Activated CD4-positive, alpha-beta T cell treated with anti-CD3 and anti-CD28 coated beads, Interleukin-2, Interleukin-4, amounts not matched to agents 100 ng/mL and 50 ng/mL, durations not matched to agents 16 hours and 8 hours (primary cell): ENCODE measurements at places on chromosomes 7 and 10.

- no peak for DNase-seq
Observed at GRCh38 chr10:1110674-1111119, 54.5 kb downstream of the WDR37 start.

DNA sequence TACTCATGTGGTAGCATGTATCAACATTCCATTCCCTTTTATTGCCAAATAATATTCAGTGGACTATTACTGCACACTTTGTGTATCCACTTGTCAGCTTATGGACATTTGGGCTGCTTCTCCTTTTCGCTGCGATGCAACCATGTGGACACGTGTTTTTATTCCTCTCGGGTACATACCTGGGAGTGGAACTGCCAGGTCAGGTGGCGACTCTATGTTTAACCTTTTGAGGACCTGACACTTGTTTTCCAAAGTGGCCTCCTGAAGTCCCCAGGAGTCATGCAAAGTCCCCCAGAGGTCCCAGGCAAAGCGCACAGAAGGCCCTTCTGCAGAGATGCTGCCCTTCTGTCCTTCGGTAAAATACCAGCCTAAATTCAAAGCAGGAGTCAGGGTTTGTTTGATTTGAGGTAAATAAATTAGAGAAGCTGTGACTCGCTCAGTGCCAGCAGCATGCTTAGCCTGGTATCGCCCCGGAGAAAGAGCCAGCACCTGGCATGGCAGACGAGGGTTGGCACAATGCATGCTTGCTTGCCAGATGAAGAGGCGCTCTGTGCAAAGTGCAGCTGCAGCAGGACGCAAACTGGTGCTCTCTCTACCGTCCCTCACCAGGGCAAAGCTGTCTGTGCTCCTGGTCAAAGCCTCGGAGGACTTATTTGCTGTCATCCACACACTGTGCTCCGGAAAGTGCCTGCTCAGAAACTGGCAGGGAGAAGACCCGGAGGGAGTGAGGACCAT lies 37.8 kb downstream of the HIPK2 start:
- DNase-seq: no peak

- DNase-seq: no peak
Observed at GRCh38 chr7:81676105-81676811, 93.6 kb downstream of the HGF start.

DNA sequence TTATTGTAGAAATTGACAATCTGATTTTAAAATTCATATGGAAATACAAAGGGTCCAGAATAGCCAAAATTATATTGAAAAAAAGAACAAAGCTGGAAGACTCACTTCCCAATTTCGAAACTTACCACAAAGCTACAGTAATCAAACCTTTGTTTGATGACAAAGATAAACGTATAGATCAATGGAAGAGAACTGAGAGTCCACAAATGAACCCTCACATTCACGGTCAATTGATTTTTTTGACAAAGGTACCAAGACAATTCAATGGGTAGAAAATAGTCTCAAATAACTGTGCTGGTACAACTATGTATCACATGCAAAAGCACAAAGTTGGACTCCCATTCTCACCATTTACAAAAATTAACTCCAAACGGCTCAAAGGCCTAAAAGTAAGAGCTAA lies 8.7 kb downstream of the KPNA7 start:
- DNase-seq: no peak

DNA sequence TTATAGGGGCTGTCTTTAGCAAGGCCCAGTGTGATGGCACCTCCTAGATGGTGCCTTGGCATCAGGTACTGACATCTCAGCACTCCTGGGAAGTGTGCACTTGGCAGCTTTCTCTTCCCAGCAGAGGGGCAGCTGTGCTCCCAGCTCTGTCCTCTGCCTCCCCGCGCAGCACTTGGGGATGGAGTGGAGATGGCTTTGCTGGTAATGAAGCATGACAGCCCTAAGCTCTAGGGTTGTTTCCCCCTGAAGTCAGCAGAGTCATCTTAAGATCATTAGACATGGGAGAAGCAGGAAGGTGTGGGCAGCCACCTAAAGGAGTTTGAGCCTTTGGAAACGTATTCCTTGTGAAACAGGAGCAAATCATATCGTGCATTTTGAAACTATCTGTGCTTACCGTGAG lies 46.7 kb downstream of the HTRA1 start:
- DNase-seq: no peak

DNA sequence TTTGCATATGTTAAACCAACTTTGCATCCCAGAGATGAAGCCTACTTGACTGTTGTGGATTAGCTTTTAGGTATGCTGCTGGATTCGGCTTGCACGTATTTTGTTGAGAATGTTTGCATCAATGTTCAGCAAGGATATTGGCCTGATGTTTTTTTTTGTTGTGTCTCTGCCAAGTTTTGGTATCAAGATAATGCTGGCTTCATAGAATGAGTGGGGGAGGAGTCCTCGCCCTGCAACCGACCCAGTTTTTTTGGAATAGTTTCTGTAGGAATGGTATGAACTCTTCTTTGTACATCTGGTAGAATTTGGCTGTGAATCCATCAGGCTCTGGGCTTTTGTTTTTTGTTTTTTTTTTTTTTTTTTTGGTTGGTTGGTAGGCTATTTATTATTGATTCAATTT lies 147.9 kb downstream of the AHR start:
- DNase-seq: no peak

DNA sequence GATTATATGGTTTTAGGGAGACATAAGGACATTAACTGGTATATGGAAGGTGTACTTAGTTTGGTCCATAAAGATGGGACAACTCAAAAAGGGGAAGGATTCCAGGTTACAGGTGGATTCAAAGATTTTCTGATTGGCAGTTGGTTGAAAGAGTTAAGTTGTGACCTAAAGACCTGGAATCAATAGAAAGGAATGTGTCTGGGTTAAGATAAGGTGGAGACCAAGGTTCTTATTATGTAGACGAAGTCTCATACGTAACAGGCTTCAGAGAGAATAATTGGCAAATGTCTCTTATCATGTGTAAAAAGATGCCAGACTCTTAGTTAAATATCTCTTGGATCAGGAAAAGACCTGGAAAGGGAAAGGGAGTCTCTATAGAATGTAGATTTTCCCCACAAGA lies 1.0 kb upstream of the TRDMT1 start:
- no peak for DNase-seq

DNA sequence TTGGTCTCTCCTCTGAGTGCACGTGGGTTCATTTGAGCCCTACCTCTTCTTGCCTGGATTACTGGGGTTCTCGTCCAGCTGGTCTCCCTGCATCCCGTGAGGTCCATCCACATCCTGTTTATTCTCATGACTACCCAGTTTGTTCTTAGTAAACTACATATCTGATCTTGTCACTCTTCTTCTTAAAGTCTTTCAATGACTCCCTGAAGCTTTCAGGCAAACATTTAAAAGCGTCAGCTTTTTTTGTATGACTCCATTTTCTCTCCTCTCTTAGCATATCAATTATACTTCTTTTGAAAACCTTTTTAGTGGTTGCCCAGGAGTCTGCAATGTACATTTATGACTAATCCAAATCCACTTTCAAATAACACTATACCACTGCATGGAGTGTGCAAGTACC lies 7.5 kb downstream of the SFXN2 start:
- DNase-seq: peak; percentile 23

DNA sequence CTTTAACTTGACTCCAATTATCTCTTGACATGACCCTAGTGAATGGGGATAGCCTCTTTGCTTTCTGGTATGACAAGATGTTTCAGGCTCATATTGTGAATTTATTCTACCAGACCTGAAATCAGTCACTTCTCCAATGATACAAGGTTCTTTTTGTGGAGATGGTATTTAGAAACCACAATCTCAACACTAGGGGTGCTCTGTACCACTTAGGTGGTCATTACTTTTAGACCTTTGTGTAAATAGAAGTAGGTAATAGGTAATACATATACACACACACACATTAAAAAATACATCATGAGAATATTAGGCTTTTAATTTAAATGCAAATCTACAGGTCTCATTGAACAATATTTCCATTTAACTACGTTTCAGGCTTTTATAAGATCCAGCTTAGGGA lies 199.0 kb upstream of the RHOBTB1 start:
- DNase-seq: no peak

GRCh38 chr7:80184693-80185092 lies 50.1 kb downstream of the GNAI1 start:
- DNase-seq: no peak

- peak; percentile 22 for DNase-seq
Observed at GRCh38 chr7:151631570-151631952, 111.9 kb upstream of the RHEB start.

GRCh38 chr7:158450476-158451124 lies 137.0 kb downstream of the PTPRN2 start:
- DNase-seq: no peak

DNA sequence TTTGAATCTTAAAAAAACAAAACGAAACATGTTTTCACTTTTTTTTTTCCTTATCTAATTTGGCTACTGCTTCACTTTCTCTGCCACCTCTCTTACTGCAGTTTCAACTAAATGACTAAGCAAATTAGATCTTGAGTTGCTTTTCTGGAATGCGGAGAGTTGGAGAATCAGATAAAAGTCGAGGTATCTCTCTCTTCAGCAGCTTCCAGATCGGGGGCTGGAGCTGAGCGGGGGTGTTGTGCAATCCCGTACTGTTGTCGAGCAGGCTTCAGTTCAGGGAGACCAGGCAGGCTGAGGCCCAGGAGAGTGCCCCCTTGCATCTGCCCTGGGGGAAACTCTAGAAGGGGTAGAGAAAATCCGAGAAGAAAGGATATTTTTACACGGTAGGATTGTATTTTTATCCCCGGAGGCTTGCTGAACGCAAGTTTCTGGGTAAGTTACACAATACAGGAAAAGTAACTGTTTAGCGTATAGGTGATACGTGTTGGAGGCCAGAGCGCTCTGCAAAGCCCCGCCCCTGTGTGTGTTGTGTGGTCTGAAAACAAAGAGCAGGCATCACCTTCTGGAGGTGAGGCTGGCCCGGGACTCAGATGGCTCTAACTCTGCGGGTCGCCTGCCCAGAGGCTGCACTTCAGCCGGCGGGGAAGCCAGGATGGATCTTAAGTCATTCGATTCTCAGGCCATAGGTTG lies 116.6 kb downstream of the KLF6 start:
- peak; percentile 58 for DNase-seq

DNA sequence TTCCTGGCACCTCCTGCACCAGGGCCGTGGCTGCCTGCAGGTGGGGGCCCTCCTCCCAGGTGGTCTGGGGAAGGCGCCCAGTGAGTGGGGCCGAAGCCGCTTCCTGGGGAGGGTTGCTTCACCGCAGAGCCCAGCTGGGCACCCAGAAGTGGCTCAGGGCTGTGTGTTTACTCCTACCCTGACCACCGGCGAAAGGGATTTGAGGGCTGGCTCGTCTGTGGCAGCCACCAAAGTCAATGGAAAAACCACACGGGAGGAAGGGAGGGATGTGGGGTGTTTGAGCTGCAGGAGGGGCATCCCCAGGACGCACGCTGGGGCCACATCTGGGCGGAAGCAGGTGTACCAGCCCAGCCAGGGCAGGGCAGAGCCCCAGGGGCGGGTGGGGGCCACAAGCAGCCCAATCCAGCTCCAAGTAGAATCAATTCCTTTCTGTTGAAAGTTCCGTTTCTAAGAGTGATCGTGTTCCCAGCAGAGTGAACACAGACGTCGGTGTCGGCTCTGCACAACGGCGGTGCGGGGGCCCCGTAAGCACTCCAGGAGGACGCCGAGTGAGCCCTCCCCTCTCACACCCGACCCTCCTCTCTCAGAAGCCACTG lies 69.9 kb downstream of the FOXL3 start:
- no peak for DNase-seq
